ENCODE measurements at places on chromosomes 1 and 21.

GRCh38 chr1:167837326-167837725 is 76.6 kb downstream of the ADCY10 start:
- no peak for DNase-seq

GRCh38 chr1:8831340-8831739 is 13.9 kb upstream of the RERE start:
- no peak for DNase-seq

DNA sequence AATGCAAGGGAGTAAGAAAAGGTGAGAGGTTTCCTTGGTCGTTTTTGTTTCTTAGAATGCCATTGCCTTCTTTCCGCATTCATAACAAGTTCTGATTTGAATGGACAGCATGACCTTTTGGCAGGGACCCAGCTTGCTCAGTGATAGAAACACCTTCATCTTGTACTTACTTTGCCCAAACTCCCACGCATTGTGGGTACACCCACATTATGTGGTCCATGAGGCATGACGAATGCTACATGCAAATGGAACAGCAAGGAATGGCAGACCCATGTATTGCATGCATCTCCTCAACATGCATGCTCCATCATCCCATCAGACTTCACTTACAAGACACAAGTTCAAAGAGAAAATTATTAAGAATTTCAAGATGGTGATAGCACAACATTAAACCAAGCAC is 102.8 kb downstream of the CDC7 start:
- no peak for DNase-seq

DNA sequence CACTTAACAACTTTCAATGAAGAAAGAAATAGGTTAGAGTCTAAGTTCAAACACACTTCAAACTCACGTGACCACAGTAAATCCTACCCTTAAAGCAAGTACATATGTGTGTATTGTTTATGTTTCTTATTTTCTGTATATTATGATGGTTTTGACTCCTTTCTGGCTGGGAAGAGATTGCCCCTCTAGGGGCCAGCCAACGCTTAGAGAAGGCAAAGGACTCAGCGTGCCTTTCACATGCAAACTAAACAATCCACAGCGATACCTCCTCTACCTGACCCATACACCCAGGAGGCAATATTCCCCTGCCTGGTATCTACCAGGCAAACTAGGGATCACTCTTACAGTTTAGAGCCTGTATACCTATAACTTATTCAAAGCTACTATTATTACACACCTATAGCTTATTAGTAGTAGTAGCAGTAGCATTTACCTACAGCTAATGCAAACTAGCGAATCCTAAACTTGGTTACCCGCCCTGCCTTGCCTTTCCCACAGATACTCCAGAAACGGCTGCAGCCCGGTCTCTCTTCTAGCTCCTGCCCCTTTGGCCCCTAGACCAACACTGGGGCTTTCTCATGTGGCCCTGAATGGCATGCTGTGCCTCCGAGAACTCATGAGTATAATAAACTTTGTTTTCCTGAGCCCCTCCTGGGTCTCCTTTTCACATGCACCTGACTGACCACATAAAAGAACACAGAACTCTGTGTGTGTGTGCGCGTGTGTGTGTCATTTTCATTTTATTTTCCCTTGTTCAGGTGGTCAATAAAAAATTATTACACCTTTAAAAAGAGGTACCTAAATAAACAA is 14.0 kb downstream of the NRIP1 start:
- DNase-seq = no peak

- no peak for DNase-seq
These were observed 146.9 kb downstream of the MIS18A start for GRCh38 chr21:32131960-32132359.

All from urinary bladder (tissue), 4 donors.